Activated T-helper 17 cell treated with anti-CD3 and anti-CD28 coated beads, Interleukin-2, amount 50 U/mL, for 72 hours (primary cell): ENCODE measurements at places on chromosomes 1 and 21. TPM values are rescaled to one million over a fixed set of nuclear protein-coding genes. Genes with fewer than 3 reads are reported as not detected.

Gene C1QA
- total RNA-seq: not detected

Gene LMOD1
- total RNA-seq: not detected

Gene LCA5L
- not detected for total RNA-seq

Gene ELAPOR1
- 33.3 TPM for total RNA-seq

Gene IGSF3
- total RNA-seq: 10.0 TPM

Gene AK5
- total RNA-seq: not detected

Gene AQP10
- not detected for total RNA-seq

Gene ALPL
- total RNA-seq: not detected

Gene CRNN
- not detected for total RNA-seq

- H3K36me3 ChIP-seq: no peaks in the 10 kb centered on the region
- H3K27me3 ChIP-seq: no peaks in the 10 kb centered on the region
- no peak overlapping the region for H3K4me3 ChIP-seq
- H3K27ac ChIP-seq: no peak overlapping the region
- no peaks in the 10 kb centered on the region for H3K4me1 ChIP-seq
- ATAC-seq: no peak
Observed at GRCh38 chr1:89499320-89499719, 25.3 kb upstream of the LRRC8B start.

DNA sequence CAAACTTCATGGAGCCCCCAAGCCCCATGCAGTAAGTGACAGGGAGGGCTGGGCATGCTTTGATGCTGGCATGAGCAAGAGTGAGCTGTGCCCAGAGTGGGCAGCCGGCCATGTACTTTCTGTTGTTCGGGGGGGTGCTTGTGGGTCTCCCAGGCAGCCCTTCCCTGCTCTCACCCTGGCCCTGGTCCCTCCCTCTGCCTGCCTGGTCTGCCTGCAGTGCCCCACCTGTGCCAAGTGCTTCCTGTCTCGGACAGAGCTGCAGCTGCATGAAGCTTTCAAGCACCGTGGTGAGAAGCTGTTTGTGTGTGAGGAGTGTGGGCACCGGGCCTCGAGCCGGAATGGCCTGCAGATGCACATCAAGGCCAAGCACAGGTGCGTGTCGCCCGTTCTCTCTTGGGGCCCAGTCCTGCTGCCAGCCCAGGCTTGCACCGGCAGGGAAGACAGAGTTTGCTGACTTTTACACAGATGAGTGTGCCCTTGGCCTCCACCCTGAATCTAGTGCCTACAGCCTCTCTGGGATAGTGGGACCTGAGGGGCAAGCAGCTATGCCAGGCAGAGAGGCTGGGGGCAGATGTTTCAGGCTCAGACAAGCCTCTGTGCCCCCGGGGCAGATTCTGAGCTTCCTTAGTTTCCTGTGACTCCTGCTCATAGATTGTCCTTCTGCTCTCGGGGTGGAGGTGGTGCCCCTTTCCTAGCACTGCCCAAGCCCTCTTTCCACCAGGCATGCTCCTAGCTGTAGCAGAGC, 7.6 kb downstream of the ZBTB48 start:
- no peak overlapping the region for H3K4me3 ChIP-seq
- ATAC-seq: no peak
- no peak overlapping the region for H3K27ac ChIP-seq
- peaks cover 8% of the 10 kb centered on the region for H3K4me1 ChIP-seq

- H3K4me3 ChIP-seq: no peak overlapping the region
- H3K4me1 ChIP-seq: peaks cover 11% of the 10 kb centered on the region
- H3K36me3 ChIP-seq: no peaks in the 10 kb centered on the region
- peaks cover 28% of the 10 kb centered on the region for H3K27me3 ChIP-seq
Observed at GRCh38 chr1:993379-993995, 6.4 kb downstream of the HES4 start.

- ATAC-seq: no peak
- H3K27me3 ChIP-seq: no peaks in the 10 kb centered on the region
- H3K36me3 ChIP-seq: no peaks in the 10 kb centered on the region
- H3K4me3 ChIP-seq: no peak overlapping the region
- no peak overlapping the region for H3K27ac ChIP-seq
- no peaks in the 10 kb centered on the region for H3K4me1 ChIP-seq
Observed at GRCh38 chr1:95041491-95042165, 31.1 kb downstream of the ALG14 start.

GRCh38 chr1:241926141-241926540, 31.4 kb upstream of the BECN2 start:
- no peak overlapping the region for H3K27ac ChIP-seq
- H3K36me3 ChIP-seq: no peaks in the 10 kb centered on the region
- H3K4me1 ChIP-seq: no peaks in the 10 kb centered on the region
- no peak for ATAC-seq

- no peak overlapping the region for H3K27ac ChIP-seq
- H3K4me3 ChIP-seq: no peak overlapping the region
- H3K36me3 ChIP-seq: peaks cover 33% of the 10 kb centered on the region
- peaks cover 1% of the 10 kb centered on the region for H3K4me1 ChIP-seq
- ATAC-seq: peak; percentile 52
Observed at GRCh38 chr1:217495249-217495648, 135.6 kb downstream of the GPATCH2 start.

DNA sequence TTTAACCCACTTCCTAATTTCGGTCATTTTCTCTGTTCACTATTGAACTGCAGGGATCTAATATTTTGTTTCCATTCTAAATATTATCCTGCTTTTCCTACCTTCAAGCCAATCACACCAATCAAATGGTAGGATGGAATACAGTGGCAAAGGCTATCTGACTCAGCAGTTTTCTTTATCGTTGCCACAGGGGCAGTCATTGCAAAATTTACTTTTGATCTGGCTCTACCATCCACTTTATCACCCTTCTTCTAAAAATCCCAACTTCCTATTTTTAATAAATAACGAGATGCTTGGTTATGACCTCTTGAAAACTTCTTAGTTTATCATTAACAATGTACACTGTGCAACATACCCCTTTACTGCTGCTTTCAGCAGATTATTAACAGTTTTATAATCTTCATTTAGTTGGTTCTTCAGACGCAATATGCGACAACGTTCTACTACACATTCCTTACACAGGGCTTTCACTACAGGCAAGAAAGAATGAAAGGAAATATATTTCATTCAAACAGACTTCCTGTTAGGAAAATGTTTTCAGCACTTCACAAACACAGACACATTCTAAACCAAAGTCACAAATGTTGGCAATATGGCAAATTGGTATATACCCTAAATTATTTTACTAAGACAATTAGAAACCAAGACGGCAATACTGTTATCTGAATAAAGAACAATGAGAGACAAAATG, 52.3 kb upstream of the RAP1GAP start:
- H3K27ac ChIP-seq: peak overlapping the region; percentile 24
- ATAC-seq: no peak
- H3K4me1 ChIP-seq: no peaks in the 10 kb centered on the region
- H3K27me3 ChIP-seq: no peaks in the 10 kb centered on the region
- peaks cover 100% of the 10 kb centered on the region for H3K36me3 ChIP-seq

DNA sequence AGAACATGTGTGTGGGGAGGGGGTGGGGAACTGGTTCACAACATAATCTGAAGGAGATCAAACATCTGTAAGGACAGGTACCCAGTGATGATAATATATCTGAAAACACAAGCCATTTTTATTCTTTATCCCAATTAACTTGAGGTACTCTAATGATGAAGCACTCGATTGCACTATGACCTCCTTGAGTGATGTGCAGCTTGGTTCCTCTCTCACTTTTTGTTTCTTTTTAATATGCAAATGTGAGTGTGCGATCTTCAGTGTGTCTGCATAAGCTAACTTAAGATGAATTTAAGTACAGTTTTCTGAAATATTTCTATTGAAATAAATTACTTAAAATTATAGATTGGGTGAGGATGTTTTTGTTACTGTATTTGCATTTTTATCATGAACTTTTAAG, 50.6 kb upstream of the ANGPTL1 start:
- H3K4me3 ChIP-seq: no peak overlapping the region
- no peaks in the 10 kb centered on the region for H3K4me1 ChIP-seq
- peaks cover 9% of the 10 kb centered on the region for H3K36me3 ChIP-seq
- ATAC-seq: no peak
- H3K27ac ChIP-seq: no peak overlapping the region
- no peaks in the 10 kb centered on the region for H3K27me3 ChIP-seq

DNA sequence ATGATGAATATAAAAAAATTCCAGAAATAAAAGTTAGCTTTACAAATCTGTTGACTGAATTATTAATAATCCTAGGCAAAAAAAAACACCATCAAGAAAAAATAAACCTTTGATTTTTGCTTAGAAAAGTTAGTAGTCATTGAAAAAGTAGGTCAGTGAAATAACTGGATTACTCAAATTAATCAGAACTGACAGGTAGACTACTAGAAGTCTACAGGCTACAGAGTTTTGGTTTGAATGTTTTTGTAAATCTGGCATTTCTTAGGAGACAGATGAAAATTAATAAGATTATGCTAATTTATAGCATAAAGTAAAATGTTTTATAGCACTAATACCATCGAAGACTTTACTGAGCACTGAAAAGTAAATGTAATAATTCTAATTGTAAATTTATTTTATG, 511.9 kb downstream of the PTPRC start:
- H3K4me1 ChIP-seq: no peaks in the 10 kb centered on the region
- no peaks in the 10 kb centered on the region for H3K27me3 ChIP-seq
- H3K27ac ChIP-seq: no peak overlapping the region
- no peak overlapping the region for H3K4me3 ChIP-seq

- no peaks in the 10 kb centered on the region for H3K27me3 ChIP-seq
- ATAC-seq: no peak
- peaks cover 59% of the 10 kb centered on the region for H3K4me1 ChIP-seq
- peaks cover 99% of the 10 kb centered on the region for H3K36me3 ChIP-seq
- peak overlapping the region; percentile 99 for H3K27ac ChIP-seq
- H3K4me3 ChIP-seq: peak overlapping the region; percentile 99
Observed at GRCh38 chr1:26831546-26832248, 5.2 kb downstream of the ZDHHC18 start.

- no peaks in the 10 kb centered on the region for H3K4me1 ChIP-seq
- H3K4me3 ChIP-seq: no peak within 1 kb of the TSS
- no peak within 1 kb of the TSS for H3K27ac ChIP-seq
Observed at GRCh38 chr1:2801535-2802291, at the start of gene TTC34. TTC34 (minus strand) TSS chr1:2801693; CDS start chr1:2800827, 866 bp downstream.

- H3K4me3 ChIP-seq: no peak overlapping the region
- no peaks in the 10 kb centered on the region for H3K4me1 ChIP-seq
- peaks cover 6% of the 10 kb centered on the region for H3K27me3 ChIP-seq
- no peak for ATAC-seq
- peak overlapping the region; percentile 87 for H3K27ac ChIP-seq
- no peaks in the 10 kb centered on the region for H3K36me3 ChIP-seq
Observed at GRCh38 chr1:180631194-180631765, 542 bp upstream of the XPR1 start.

GRCh38 chr1:10001016-10001665, 4.1 kb downstream of the RBP7 start:
- no peaks in the 10 kb centered on the region for H3K36me3 ChIP-seq
- H3K4me1 ChIP-seq: peaks cover 5% of the 10 kb centered on the region
- H3K27ac ChIP-seq: no peak overlapping the region
- no peak for ATAC-seq
- no peak overlapping the region for H3K4me3 ChIP-seq

DNA sequence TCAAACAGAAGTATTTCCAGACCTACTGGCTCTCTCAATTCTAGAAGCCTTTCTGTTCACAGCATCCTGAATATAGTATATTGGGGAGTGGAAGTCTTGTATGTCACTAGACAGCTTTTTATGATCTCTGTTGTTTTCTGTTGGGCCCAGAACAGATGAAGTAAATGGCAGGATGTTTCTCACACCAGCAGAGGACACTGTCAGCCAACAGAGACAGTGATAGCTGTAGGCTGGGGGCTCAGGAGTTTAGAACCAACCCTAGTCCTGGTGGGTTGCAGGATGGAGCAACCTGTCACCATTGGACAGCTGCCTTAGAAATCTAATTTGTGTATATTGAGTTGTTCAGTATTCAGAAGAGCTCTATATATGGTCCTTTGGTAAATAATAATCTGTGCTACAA, 16.9 kb downstream of the AGO1 start:
- no peaks in the 10 kb centered on the region for H3K27me3 ChIP-seq
- H3K4me1 ChIP-seq: no peaks in the 10 kb centered on the region
- no peak for ATAC-seq
- peaks cover 96% of the 10 kb centered on the region for H3K36me3 ChIP-seq

GRCh38 chr1:91124989-91125417, 103.2 kb upstream of the ZNF644 start:
- H3K4me1 ChIP-seq: peaks cover 12% of the 10 kb centered on the region
- no peaks in the 10 kb centered on the region for H3K36me3 ChIP-seq
- H3K4me3 ChIP-seq: peak overlapping the region; percentile 35

- no peaks in the 10 kb centered on the region for H3K36me3 ChIP-seq
- no peaks in the 10 kb centered on the region for H3K4me1 ChIP-seq
- H3K27me3 ChIP-seq: peaks cover 24% of the 10 kb centered on the region
- no peak overlapping the region for H3K27ac ChIP-seq
Observed at GRCh38 chr21:39610703-39611102, 2.0 kb upstream of the B3GALT5 start.

GRCh38 chr1:155004352-155005075, 1.9 kb downstream of the ZBTB7B start:
- peak overlapping the region; percentile 91 for H3K4me3 ChIP-seq
- H3K27me3 ChIP-seq: no peaks in the 10 kb centered on the region
- H3K4me1 ChIP-seq: peaks cover 24% of the 10 kb centered on the region
- peaks cover 56% of the 10 kb centered on the region for H3K36me3 ChIP-seq
- H3K27ac ChIP-seq: peak overlapping the region; percentile 95

DNA sequence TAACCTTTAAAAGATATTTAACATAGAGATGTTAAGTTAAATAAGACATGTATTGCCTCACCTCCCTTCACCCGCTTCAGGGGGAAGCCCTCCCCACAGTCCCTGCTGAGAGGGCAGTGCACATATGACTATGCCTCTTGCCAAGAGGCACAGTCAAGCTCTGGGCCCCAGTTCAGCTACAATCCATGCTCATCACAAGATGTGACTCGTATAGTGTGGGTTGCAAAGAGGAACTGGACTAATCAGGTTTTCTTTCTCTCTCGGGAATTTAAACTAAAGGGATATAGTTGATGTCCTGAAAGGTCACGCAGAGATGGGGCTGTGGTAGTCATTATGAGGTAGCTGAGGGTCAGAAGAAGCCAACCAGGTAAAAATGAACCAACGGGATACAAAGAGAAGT, 35.6 kb downstream of the LYST start:
- H3K36me3 ChIP-seq: peaks cover 52% of the 10 kb centered on the region
- peak; percentile 98 for ATAC-seq
- H3K4me3 ChIP-seq: no peak overlapping the region
- no peak overlapping the region for H3K27ac ChIP-seq
- no peaks in the 10 kb centered on the region for H3K4me1 ChIP-seq
